GM19239 (cell line): ENCODE measurements at places on chromosomes 2 and 18.

- no peak for DNase-seq
These were observed 533.7 kb upstream of the SALL3 start for GRCh38 chr18:78445880-78446279.

- DNase-seq: no peak
These were observed 234.1 kb downstream of the GLI2 start for GRCh38 chr2:120969613-120970355.

- no peak for DNase-seq
These were observed 85.4 kb downstream of the NCKAP1 start for GRCh38 chr2:182952741-182953450.

DNA sequence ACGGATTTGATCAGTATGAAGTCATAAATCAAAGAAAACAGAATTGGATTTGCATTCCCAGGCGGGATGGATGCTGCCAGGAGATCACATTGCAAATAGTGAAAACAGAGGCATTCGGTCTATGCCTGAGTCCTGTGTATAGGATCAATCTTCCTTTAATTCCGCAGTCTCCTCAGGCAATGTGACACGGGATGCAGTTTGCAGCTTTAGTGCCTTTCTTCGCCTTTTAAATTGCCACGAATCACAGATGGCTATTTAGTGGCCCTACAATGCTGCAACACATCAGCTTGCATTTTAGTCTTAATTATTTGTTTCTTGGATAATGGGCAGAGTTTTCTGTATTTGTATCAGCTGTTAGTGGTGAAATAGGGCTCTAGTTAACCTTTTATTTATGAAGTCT is 6.8 kb downstream of the ADCYAP1 start:
- DNase-seq: no peak

GRCh38 chr2:10170256-10170655 is 47.7 kb downstream of the RRM2 start:
- DNase-seq: no peak

- no peak for DNase-seq
These were observed 29.3 kb downstream of the COX7A2L start for GRCh38 chr2:42331569-42332284.

- no peak for DNase-seq
These were observed 50.0 kb downstream of the TMEM163 start for GRCh38 chr2:134668821-134669220.

GRCh38 chr2:240303896-240304745 is 131.3 kb upstream of the GPC1 start:
- DNase-seq: no peak

DNA sequence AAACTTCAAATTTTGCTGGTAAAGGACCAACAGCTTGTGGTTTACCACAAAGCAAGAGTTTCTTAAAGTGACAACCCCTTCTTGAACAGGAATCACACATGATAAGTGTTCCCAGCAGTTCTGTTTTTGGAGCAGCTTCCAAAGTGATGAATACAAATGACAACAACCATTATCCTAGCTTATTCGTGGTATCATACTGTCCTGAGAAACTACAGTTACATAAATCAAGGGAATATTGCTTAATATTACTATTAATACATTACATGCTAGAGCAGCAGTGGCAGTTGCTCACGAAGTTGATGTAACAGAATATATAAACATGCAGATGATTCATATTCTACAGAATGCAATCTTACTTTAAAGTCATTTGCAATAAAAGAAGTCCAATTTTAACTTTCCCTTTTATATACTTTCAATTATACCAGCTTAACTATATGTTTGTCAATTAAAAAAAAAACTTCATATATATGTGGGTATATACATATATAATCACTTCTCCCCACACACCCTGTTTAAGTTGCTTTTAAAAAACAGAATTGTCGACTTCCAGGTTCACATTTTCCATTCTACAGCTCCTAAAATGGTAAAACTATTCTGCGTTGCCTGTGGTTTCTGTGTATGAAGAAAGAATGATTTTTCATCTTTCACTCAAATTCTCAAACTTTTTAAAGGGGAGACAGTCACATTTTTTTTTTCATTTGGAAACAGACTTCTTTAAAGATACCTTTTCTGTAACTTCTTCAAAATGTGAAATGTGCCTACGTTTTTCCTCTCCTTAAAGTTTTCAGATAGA is 713.6 kb downstream of the TDRD15 start:
- no peak for DNase-seq
